BE2C (cell line): ENCODE measurements at places on chromosomes 4 and X.

GRCh38 chr4:39626261-39626660 lies 12.4 kb downstream of the SMIM14 start:
- no peak for DNase-seq

DNA sequence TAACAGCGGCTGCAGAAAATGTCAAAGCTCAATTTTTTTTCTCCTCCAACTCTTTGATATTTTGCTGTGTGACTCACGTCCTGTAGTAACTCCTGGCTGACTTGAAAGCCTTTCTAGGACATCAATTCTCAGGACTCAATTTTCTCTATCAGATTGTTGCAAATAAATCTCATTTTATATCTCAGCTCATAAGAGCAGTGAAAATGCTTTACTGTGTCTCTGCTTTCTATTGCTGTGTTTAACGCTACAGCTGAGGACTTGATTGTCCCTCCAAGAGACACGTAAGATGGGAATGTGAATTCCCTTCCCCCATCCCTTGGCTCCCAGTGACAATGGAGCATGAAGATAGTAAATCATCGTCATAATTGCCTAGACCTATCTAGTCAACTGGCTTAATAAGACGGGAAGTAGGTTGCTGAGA lies 20.5 kb upstream of the CBR4 start:
- DNase-seq: peak; percentile 39

DNA sequence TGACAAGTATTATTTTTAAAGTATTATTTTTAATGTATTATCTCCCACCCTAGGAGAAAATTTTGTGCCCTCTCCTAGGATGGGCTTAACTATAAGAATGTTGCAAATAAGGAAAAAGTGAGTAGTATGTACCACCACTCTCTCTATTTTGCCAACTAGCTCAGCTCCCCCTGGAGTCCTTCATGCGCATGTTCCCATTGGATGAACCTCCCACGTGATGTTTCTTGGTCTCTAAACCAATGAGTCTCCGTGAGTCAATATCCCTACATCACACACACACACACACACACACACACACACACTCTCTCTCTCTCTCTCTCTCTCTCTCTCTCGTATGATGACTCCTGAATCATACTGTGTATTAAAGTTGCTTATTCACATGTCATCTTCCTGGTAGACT lies 129.7 kb upstream of the ZFP42 start:
- no peak for DNase-seq

DNA sequence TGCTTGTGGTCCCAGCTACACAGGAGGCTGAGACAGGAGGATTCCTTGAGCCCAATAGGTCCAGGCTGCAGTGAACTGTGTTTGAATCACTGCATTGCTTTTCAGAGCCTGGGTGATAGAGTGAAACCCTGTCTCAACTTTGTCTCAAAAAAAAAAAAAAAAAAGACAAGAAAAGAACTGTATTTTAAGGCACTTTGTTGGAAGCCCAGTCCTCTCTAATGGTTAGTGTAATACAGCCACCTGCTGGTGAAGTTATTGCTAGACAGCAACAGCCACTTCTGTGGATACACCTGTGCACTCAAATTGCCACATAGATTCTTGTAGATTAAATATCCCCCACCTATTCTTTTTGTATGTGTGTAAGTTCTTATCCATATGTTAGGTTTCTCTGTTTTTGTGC lies 10.1 kb upstream of the FGG start:
- DNase-seq: no peak

- DNase-seq: no peak
Measured at GRCh38 chr4:9771034-9771433, 10.4 kb upstream of the DRD5 start.

DNA sequence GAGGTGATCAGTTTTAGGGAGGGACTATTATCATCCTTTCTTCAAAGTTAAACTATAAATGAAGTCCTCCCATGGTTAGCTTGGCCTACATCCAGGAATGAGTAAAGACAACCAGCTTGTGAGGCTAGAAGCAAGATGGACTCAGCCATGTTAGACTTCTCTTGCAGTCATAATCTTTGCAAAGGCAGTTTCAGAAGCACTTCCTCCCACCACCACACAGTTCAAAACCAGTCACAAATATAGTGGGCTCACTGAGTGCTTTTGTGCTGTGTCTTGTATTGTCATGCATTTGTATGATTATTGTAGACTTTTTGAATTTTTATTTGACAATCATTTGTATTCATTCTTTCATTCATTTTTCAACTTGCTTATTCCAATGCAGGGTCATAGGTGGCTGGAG lies 204.5 kb downstream of the ZNF674 start:
- no peak for DNase-seq

- DNase-seq: no peak
Measured at GRCh38 chr4:27152703-27153102, 292.1 kb downstream of the STIM2 start.

DNA sequence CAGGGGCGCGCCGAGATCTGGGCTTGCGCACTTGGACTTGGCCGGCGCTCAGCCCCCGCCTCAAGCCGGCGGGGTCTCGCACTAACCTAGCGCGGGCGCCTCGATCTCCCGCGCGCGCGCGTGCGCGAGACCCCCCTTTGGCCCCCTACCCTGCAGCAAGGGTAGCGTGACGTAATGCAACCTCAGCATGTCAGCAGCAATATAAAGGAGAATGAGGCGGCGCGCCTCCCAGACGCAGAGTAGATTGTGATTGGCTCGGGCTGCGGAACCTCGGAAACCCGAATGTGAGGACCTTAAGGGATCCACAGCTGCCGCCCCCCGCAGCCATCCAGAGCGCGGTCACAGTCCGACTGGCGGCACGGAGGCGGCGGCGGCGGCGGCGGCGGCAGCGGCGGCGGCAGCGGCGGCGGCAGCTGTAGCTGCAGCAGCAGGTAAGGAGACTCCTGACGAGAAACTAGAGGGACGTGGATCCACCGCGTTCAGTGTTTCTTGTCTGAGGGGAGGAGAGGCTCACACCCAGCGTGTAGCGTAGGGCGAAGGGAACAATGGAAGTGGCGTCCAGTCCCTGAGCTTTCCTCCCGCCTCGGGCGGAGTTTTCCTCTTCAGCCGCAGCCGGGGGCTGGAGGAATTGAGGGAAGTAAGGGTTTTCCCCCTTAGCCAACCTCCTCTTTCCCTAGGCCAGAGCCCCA lies at the start of the genes SATL1 and ZNF711:
Gene SATL1 (minus strand): TSS at position 19 of the 689 bp plus-strand sequence. CDS start 134,811 bp downstream, outside the sequence.
Gene ZNF711 (plus strand): TSS at position 231 of the 689 bp plus-strand sequence. CDS start 3,582 bp downstream, outside the sequence.
- peak; percentile 83 for DNase-seq

DNA sequence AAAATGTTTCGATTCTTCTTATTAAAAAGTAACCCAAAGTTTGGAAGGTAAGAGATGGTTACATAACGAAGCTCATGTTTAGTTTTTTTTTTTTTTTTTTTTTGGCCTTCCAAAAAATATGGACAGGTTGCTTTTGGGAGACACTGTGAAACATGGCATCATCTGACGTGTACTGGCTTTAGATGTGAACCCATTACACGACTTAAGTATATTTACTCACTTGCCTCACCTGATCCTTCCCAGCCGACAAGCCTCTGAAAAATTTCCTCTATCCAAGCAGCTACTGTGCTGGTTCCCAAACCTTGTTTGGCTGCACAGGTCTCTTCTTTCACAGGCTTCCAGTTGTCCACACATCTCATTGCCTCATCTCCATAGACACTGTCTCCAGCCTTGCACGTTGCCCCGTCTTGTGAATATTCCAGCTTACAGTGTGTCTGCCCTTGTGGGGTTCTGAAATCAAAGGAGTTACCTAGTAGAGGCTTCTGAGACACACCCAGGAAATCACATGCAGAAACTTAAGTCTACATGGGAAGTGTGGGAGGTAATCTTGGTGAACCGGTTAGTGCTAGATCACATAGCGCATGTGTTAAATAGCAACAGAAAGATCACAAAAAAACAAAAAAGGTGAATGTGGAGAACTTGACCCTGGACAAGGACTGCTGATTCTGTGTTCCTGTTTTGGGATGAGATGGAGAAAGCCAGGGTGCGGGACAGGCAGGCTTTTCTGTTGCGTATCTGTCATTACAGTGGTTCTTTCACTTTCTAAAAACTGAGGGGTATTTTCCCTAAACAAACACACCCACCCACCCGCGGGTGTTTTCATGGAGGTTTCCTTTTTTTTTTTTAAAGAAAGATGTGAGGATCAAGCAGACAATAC lies 328.6 kb downstream of the ARHGAP10 start:
- no peak for DNase-seq

DNA sequence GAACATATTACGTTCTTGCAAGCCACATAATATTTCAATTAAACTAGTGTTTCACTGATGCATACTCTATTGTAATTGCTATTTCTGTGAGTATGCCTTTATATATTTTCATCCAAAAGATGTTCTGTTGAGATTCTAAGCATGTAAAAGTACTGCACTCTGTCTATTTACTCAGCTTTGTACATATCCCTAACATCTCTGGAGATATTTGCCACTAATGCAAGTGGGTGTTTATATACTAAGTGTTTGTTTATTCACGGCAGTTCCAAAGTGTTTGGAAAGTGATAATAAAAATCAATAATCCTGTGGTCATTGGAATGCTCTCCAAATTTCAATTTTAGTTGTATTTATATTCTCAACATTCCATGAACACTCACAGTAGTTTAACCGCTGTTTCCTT lies 1989.0 kb downstream of the C4orf33 start:
- no peak for DNase-seq

DNA sequence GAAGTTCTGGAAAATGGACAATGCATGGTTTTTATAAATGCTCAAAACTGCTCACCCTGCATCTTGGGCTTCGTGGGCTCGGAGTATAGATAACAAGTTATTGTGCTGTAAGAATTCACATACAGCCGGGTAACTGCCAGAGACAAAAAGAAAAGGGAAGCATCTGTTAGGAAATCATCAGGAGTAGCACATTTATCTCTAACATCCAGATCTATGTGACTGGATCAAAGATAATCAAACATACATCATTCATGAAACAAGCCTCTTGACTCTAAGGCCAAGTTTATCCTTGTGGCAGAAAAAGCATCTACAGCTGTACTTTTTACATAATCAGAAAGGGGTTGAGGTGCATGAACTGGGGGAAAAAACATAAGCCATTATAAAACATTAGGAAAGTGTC lies 264.2 kb downstream of the PPP3CA start:
- no peak for DNase-seq
